ENCODE measurements at places on chromosomes 6 and 20.

DNA sequence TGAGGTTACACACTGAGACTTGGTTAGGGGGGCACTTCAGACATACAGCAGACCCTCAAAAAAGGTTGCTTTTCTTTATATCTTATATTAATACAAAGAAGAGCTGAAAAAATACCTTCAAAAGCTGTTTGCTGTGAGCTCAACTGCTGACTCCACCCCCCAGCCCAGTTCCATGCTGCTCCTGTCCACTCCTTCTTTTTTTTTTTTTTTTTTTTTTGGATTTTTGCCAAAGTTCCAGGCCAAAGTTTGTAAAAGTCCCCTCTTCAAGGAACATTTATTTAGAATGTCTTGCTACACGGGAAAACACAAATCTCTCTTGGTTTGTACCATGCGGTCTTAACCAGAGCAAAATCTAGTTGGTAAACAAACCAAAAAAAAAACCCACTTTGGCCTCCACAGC, 85.3 kb upstream of the AKAP12 start:
- no peak for DNase-seq

DNA sequence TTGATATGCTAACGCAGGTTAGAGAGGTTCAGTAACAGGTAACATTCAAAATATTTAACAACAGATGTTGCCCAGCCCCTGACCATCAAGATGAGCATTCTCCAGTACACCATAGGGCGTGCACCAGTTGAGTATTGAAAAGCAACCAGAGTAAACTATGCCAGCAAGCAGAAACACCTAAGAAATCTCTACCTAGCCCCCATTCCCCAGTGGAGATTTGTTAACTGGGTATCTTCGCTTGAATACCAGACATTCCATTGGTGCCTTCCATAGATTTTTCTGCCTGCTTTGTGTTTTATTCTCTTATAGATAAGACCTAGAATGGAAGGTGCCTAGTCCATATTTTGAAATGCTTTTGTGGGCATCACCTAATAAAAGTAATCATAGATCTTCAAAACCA, 623.9 kb downstream of the KIF16B start:
- no peak for DNase-seq

- no peak for DNase-seq
Measured at GRCh38 chr20:62045529-62046285, 20.0 kb downstream of the TAF4 start.

DNA sequence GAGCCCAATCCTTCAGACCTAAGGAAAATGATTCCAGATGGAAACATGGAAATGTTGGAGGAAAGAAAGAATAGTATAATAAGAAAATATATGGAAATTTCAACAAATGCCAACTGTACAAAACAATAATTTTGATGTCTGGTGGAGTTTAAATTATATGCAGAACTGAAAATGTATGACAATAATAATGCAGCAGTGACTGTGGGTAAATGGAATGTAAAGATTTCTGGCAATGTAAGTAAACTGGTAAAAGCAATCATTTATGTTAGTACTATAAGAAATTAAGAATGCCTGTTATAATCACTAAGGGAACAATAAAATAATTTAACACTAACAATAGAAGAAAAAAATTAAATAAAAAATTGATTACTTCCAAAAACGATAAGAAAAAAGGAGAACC, 89.0 kb downstream of the EDN1 start:
- DNase-seq, result no peak

DNA sequence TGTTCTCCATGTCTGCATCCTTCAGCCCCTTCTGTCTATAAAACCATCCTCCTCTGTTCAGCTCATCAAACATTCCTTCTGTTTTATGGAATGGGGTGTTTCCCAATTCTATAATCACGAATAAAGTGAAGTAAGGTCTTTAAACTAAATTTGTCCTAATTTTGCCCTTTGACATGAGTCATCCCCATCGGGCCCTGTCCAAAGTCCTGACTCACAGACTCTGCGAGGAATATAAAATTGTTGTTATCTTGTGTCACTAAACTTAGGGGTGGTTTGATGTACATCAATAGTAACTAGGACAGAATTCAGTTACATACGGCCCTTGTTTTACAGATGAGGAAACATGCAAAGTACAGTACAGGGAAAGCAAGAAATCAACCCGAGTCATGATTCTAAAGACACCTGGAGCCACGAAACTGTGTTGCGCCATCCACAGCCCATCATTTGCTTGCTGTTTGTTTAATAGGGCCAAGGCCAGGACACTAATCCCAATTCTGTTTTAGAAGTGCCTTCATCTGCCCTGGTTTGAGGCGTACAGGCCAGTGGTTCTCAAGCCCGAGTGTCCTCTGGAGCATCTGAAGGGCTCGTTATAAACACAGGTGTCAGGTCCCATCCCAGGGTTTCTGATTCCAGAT, 2.8 kb downstream of the ACSS1 start:
- peak; percentile 63 for DNase-seq

- no peak for DNase-seq
Measured at GRCh38 chr6:36752886-36753506, 55.4 kb downstream of the RAB44 start.

GRCh38 chr6:113629256-113629655, 227.9 kb upstream of the MARCKS start:
- no peak for DNase-seq

DNA sequence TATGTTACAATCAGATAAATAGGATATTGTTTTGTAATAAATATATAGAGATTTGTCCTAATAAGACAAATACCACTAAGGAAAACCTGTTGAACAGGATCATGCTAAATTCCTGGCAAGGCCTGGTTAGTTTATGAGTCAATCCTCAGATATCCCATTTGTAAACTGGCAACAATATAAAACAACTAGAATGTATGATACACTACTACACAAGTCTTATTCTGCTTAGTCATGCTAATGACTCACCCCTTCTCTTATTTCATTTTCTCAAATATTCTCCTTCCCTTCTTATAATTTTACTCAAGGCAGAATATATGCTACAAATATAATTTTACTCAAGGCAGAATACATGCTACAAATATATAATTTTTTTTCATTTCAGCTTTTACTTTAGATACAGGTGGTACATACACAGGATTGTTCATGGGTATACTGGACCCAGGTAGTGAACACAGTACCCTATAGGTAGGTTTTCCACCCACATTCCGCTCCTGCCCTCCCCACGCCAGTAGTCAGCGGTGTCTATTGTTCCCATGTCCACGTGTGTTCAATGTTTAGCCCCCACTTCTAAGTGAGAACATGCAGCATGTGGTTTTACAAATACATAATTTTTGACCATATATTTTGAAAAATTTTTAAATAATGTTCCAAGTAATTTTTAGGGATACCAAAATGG, 6.3 kb downstream of the OSER1 start:
- DNase-seq, result peak; percentile 63

GRCh38 chr6:45558858-45559257, 181.1 kb upstream of the SUPT3H start:
- no peak for DNase-seq

DNA sequence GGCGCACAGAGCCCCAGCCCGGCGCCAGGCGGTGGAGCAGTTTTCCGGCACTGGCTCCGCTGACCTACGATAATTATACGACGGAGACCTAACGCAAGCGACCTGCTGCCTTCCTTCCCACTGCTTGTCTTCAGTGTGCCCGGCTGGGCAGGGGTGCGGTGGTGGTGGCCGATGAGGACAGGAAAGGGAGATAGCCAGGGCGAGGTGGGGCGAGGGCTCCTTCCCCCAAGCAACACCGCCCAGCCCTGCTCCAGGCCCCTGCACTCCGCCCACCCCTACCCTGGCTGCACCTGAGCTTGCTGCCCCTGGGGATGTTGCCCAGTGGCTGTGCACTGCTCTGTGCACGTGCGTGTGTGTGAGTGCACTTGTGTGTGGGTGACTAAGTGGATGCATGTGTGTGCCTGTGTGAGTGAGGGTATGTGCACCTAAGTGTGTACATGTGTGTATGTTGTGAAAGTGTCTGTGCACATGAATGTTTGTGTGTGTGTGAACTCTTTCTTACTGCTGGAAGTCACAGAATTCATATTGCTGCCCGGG, 42.6 kb upstream of the IRF4 start:
- no peak for DNase-seq

- DNase-seq, result no peak
Measured at GRCh38 chr20:58930496-58930895, 50.6 kb upstream of the NELFCD start.

- no peak for DNase-seq
Measured at GRCh38 chr6:126632271-126632670, 292.4 kb downstream of the CENPW start.

DNA sequence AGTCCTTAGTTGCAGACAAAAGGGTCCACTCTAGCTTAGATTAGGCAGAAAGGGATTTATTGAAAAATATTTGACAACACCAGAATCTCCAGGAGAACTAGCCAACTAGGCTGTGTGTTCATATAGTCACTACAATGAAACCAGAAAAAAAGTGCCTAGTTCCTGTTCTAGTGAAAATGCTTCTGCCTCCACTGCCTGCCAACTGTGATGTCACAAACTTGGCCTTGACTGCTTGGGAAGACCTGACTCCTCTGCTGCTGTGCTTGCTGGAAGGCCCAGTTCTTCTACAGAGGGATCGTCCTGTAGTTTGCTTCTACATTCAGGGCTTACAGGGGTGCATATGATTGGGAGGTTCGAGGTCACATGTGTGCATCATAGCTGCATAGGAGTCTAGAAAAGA, 40.3 kb upstream of the XRN2 start:
- no peak for DNase-seq

DNA sequence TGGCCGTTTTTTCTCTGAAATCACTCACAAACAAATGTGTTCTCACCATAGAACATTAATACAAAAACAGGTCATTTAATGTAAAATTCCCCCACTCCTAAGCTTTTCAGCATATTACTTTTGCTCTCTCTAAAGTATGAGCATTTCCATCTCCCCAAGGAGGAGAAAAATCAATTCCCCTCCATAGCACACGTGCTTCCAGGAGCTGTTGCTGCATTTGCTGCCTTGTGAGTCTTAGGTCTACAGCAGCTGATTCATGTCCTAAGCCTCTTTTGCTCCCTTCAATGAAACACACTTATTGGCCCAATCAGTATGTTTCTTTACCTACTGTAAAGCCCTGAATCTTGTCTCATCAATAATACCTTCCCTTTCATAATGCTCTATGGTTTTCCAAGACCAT, 6.4 kb upstream of the COL9A1 start:
- DNase-seq, result no peak

DNA sequence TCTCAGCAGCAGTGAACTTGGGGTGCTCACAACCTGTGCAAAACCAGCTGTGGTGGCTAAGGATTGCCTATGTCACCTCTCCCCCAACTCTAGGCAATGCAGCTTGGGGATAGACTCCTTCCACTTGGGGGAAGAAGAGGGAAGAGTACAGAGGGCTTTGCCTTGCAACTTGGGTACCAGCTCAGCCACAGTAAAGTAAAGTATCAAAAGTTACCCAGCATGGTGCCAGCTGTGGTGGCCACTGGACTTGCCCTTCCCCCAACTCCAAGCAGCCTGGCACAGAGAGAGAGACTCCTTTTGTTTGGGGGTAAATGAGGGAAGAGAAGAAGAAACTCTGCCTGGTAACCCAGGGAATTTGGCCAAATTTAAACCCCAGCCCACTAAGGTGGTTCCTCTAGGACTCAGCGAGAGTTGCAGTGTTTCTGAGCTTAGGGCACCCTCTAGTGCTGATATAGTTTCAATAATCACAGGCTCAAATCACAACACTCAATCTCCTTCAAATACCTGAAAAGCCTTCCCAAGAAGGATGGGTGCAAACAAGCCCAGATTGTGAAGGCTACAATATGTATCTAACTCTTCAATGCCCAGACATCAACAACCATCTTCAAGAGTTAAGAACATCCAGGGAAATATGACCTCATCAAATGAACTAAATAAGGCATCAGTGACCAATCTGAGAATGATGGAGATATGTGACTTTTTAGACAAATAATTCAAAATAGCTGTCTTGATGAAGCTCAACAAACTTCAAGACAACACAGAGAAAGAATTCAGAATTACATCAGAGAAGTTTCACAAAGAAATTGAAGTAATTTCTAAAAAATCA, 7.6 kb upstream of the DEFB129 start:
- DNase-seq, result peak; percentile 47

GRCh38 chr20:25195962-25196785, 662 bp downstream of the ENTPD6 start:
- peak; percentile 43 for DNase-seq

- peak; percentile 69 for DNase-seq
Measured at GRCh38 chr6:31821301-31822035, 6.1 kb upstream of the HSPA1B start.

- no peak for DNase-seq
Measured at GRCh38 chr6:105990151-105990550, 96.0 kb upstream of the PRDM1 start.

- no peak for DNase-seq
Measured at GRCh38 chr6:134826889-134827737, 122.8 kb downstream of the ALDH8A1 start.

- DNase-seq, result no peak
Measured at GRCh38 chr20:49562311-49563014, 5.5 kb downstream of the PTGIS start.

GRCh38 chr20:17912916-17913315, 55.7 kb downstream of the SNX5 start:
- no peak for DNase-seq

- peak; percentile 68 for DNase-seq
Measured at GRCh38 chr6:99613409-99613704, 6.7 kb downstream of the PRDM13 start.

DNA sequence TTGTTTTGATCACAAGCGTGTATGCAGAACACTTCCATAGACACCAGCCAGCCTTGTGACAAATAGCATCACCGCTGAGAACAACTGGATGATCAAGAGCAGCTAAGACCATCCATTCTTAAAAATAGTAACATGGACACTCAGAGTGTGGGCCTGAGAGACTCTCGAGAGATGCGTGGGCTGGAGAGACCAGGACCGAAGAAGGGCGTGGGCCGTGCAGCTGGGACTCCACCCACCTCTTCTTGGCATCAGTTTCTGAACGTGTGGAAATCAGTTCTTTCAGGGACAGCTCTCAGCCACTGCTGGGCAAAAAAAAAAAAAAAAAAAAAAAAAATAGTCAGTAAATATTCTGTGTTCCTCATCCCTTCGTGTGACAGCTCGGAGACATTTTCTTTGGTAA, 314.5 kb upstream of the CDH4 start:
- peak; percentile 1 for DNase-seq

DNA sequence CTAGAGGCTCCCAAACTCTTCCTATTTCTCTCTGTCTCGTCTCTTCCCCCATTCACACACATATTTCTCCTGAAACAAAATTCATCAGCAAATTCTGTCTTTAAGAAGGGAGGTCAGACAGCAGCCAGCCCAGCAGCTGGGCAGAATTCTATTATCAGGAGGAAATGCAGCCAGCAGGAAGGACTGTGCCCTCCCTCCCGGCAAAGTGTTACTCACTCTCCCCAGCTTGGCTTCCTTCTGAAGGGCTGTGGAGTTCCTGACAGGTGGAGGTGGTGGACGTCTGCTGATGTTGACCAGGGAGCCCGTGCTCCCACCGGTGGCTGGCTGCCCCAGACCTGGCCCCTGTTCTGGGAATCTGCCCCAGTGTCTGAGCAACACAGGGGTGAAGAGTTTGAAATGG, 37.3 kb downstream of the KCNB1 start:
- no peak for DNase-seq

Data from hematopoietic multipotent progenitor cell treated with erythropoietin and hydrocortisone succinate and interleukin-3 and kit ligand, for 6 days (in vitro differentiated cells).